Cardiac septum (tissue), 1 donor: ENCODE measurements at places on chromosomes 12 and 14. TPM values are rescaled to one million over a fixed set of nuclear protein-coding genes. Genes with fewer than 3 reads are reported as not detected.

TEX52 gene
- not detected for total RNA-seq

NGB gene
- not detected for total RNA-seq

DCN gene
- 480 TPM for total RNA-seq

RASSF8 gene
- total RNA-seq, result 37.8 TPM

DNA sequence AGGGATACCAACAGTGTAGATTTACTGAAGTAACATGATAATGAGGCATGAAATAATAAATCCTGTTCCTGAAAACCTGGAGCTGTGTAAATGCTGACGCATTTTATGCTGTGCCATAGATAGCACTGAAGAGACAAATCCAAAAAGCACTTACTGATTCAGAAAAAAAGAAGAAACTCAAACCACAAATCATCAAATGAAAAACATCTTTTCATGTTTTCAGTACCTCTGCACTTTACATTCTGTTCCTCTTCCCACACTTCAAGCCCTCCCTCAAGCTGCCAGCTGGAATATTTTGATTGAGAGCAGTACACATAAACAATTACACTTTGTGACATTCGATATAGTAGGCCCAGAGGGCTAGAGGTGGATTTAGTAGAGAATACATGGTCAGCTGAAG is 362.3 kb downstream of the NAV3 start:
- DNase-seq, result no peak

- DNase-seq, result no peak
Observed at GRCh38 chr14:105385322-105385637, 13.1 kb upstream of the TEX22 start.

DNA sequence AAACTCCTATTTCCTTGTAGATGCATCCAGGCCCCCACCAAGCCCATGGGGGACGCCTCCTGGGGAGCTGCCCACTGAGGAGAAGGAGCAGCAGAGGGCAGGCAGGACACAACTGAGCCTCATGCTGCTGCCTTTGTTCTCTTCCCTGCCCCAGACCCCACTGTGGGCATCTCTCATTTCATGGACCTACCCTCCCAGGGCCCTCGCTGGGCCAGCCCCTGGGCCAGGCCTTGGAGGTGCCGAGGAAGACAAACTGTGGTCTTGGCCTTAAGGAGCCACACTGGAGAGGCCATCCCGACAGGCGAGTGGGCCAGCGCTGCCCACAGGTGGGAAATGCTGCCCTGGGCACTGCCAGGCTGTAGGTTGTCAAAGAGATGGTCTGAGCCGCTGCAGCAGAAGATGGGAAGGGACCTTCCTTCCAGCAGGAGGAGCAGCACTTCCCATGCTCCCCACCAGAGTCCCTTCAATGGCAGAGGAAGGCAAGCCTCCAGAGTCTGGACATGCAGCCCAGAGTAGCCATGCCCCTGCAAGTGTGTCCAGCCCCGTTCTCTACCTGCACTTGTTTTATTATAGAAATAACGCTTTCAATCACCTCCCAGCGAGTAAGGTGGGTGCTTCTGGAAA is 147.4 kb downstream of the BCL11B start:
- DNase-seq, result no peak

GRCh38 chr12:96041181-96041580 is 5.8 kb upstream of the LTA4H start:
- DNase-seq, result no peak

GRCh38 chr12:68028647-68029046 is 39.4 kb downstream of the IFNG-AS1 start:
- no peak for DNase-seq

DNA sequence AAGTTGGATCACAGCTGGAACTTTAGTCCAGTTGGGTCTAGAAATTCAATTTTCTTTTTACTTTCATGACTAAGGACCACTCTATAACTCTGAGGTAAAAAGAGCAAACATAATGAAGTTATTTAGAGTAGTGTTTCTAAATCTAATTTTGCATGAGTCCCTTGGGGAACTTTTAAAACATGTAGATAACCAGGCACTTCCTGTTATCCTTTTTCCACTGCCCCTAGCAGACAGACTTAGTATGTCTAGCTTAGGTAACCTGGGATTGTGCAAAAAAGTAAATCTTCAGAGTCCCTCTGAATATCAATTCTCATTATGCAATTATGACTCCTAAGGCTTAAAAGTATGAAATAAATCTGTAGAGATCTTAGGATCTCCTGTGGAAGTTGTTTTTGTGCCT is 371.2 kb downstream of the DIO2 start:
- DNase-seq, result no peak

GRCh38 chr12:49868952-49869815 is 26.3 kb upstream of the BCDIN3D start:
- peak; percentile 89 for DNase-seq

GRCh38 chr14:64823305-64823861 is 56.3 kb downstream of the SPTB start:
- peak; percentile 89 for DNase-seq

GRCh38 chr12:113075137-113075683 is 18.7 kb downstream of the DTX1 start:
- DNase-seq, result no peak

DNA sequence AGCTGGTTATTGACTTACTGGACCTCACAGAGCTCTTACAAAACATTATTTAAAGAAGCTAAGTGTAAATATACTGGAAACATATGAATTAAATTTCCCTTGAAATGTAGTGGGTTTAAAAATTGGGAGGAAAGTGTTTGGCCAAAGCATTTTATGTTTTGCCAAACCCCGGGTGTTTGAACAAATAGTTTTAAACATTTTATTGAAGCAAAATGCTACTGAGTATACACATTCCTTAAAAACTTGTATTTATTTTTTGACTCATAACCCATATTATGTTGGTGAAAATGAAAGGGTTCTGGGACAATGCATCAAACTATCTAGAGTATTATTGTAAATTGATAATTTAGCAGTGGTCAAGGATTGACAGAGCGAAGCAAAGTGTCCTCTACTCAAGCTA is 1048.5 kb downstream of the SLC6A15 start:
- no peak for DNase-seq

DNA sequence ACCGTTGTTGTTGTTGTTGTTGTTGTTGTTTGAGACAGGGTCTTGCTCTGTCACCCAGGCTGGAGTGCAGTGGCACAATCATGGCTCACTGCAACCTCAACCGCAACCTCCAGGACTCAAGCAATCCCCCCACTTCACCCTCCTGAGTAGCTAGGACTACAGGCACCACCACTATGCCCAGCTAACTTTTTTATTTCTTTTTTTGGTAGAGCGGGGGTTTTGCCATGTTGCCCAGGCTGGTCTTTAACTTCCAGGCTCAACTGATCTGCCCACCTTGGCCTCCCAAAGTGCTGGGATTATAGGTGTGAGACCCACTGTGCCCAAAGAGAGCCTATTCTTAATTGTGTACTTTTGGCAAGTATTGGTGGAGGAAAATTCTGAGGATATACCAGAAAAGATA is 25.7 kb downstream of the MOK start:
- no peak for DNase-seq
